Hair follicular keratinocyte (primary cell): ENCODE measurements at places on chromosomes 1 and 21. TPM values are rescaled to one million over a fixed set of nuclear protein-coding genes. Genes with fewer than 3 reads are reported as not detected.

The LCE2C gene
- total RNA-seq: not detected in 2 replicates

The TMEM52 gene
- 0.65 and 0.70 TPM in 2 replicates for total RNA-seq

The LCA5L gene
- total RNA-seq: 0.19 and 0.47 TPM in 2 replicates

The ALPL gene
- not detected in 2 replicates for total RNA-seq

The S100A12 gene
- total RNA-seq: 0.49 and 1.7 TPM in 2 replicates

The PPIAL4G gene
- total RNA-seq: not detected in 2 replicates

The NTMT2 gene
- not detected in 2 replicates for total RNA-seq

The BGLAP gene
- not detected in 2 replicates for total RNA-seq

The RUNX3 gene
- 0.15 TPM in 1 of 2 replicates, not detected in the other for total RNA-seq

The MX2 gene
- 0.55 TPM in 1 of 2 replicates, not detected in the other for total RNA-seq

The DARS2 gene
- total RNA-seq: 23.5 and 23.9 TPM in 2 replicates

The INSRR gene
- not detected in 2 replicates for total RNA-seq

The ANKRD45 gene
- total RNA-seq: not detected in 2 replicates

The WASF2 gene
- 20.8 and 33.3 TPM in 2 replicates for total RNA-seq

The MYBPH gene
- not detected in 2 replicates for total RNA-seq

The CLDN17 gene
- total RNA-seq: not detected in 2 replicates

The TIE1 gene
- not detected in 2 replicates for total RNA-seq

The C1orf185 gene
- total RNA-seq: not detected in 2 replicates

The PAQR6 gene
- 0.30 and 2.4 TPM in 2 replicates for total RNA-seq

The ZBTB8A gene
- 4.1 and 4.9 TPM in 2 replicates for total RNA-seq

The FLG2 gene
- not detected in 2 replicates for total RNA-seq

The SLC44A5 gene
- total RNA-seq: 1.3 and 2.0 TPM in 2 replicates

The MCOLN3 gene
- total RNA-seq: 1.7 and 2.6 TPM in 2 replicates

The PTGFRN gene
- 121 and 151 TPM in 2 replicates for total RNA-seq

The ADGRB2 gene
- total RNA-seq: 0.19 and 0.39 TPM in 2 replicates

The GPA33 gene
- total RNA-seq: not detected in 2 replicates

The GPR52 gene
- total RNA-seq: not detected in 2 replicates

The PLA2G4A gene
- 8.7 and 21.1 TPM in 2 replicates for total RNA-seq

The TOR1AIP1 gene
- total RNA-seq: 33.2 and 43.0 TPM in 2 replicates

The CHAF1B gene
- total RNA-seq: 3.7 and 8.9 TPM in 2 replicates

The ANKRD65 gene
- total RNA-seq: 4.9 and 5.8 TPM in 2 replicates

The LRRC38 gene
- total RNA-seq: not detected in 2 replicates

The MROH7 gene
- 0.04 TPM in 1 of 2 replicates, not detected in the other for total RNA-seq

The ADORA1 gene
- total RNA-seq: 0.31 TPM in 1 of 2 replicates, not detected in the other

The CAMK2N1 gene
- total RNA-seq: 18.5 and 26.4 TPM in 2 replicates

The KRTAP11-1 gene
- not detected in 2 replicates for total RNA-seq

The TRABD2B gene
- total RNA-seq: 0.08 TPM in 1 of 2 replicates, not detected in the other

The SMIM1 gene
- 11.9 TPM in 1 of 2 replicates, not detected in the other for total RNA-seq

The ODF2L gene
- 14.5 and 16.0 TPM in 2 replicates for total RNA-seq

The KCNE1 gene
- 0.38 TPM in 1 of 2 replicates, not detected in the other for total RNA-seq

The C1orf21 gene
- 19.2 and 24.6 TPM in 2 replicates for total RNA-seq

The ADGRL4 gene
- total RNA-seq: 0.42 TPM in 1 of 2 replicates, not detected in the other

The SUSD4 gene
- 0.47 and 2.9 TPM in 2 replicates for total RNA-seq

The ASCL5 gene
- total RNA-seq: not detected in 2 replicates

The CYP4A11 gene
- not detected in 2 replicates for total RNA-seq

The OR2T29 gene
- total RNA-seq: not detected in 2 replicates

The IFI6 gene
- 9.5 and 30.0 TPM in 2 replicates for total RNA-seq

The AMY2A gene
- not detected in 2 replicates for total RNA-seq

The TBCE gene
- 24.5 and 30.8 TPM in 2 replicates for total RNA-seq

The S100A8 gene
- total RNA-seq: 228 and 239 TPM in 2 replicates

The ABCA4 gene
- total RNA-seq: 3.2 and 9.7 TPM in 2 replicates

The C1QB gene
- not detected in 2 replicates for total RNA-seq
